Nucleus accumbens (tissue), 56 donors: ENCODE measurements at places on chromosomes 5 and 9.

DNA sequence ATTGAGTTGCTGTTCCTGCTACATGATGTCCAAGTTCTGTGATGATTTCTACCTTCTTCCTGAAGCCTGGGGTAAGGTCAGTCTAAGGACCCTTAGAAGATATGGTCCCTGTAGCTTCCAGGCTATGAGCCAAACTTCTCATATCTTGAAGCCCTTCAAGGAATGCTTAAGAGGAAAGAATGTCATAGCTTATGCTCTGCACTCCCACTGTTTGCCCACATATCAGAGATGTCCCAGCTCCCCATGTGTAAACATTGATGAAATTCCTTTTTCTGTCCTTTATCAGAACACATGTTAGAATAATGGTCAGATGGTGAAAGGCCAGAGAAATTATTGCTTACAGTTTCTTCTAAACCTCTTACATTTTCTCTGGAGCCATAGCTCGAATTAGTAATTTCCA lies 41.4 kb upstream of the RUSC2 start:
- no peak for DNase-seq

GRCh38 chr5:113527746-113528145 lies 14.3 kb downstream of the YTHDC2 start:
- no peak for DNase-seq

- no peak for DNase-seq
These were observed 110.0 kb downstream of the PAX5 start for GRCh38 chr9:36924071-36924470.

DNA sequence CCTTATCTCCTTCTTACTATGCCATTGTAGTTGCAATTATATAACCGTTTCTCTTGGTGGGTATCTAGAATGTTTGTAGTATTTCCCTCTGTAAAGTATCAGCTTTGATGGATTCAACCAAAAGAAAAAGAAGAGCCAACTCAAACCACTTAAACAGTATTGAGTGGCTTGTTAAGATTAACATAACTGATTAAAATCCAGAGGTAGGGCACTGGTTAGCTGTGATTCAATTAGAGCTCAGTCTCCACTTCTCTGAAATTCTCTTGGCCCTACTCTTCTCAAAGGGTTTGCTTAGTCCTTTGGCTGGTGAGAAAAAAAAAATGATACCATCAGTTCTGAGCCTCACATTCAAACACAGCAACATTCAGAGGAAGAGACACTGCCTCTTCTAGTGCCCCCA lies 37.0 kb downstream of the TYRP1 start:
- DNase-seq: no peak

DNA sequence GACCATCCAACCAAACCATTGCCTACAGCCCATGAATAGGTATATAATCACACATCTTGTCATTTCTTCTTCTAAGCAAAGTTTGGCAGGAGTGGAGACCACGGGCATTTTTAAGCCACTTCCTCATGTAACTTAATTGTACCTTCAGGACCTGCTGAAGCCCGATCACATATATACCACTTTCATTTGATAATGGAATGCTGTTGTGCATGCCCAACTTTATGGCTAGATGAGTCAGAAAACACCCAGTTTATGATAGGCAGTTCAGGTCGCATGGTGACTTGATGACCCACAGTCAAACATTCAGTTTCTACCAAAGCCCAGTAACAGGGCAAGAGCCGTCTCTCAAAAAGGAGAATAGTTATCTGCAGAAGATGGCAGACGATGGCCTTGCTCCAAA lies 2295.0 kb upstream of the ACO1 start:
- no peak for DNase-seq

DNA sequence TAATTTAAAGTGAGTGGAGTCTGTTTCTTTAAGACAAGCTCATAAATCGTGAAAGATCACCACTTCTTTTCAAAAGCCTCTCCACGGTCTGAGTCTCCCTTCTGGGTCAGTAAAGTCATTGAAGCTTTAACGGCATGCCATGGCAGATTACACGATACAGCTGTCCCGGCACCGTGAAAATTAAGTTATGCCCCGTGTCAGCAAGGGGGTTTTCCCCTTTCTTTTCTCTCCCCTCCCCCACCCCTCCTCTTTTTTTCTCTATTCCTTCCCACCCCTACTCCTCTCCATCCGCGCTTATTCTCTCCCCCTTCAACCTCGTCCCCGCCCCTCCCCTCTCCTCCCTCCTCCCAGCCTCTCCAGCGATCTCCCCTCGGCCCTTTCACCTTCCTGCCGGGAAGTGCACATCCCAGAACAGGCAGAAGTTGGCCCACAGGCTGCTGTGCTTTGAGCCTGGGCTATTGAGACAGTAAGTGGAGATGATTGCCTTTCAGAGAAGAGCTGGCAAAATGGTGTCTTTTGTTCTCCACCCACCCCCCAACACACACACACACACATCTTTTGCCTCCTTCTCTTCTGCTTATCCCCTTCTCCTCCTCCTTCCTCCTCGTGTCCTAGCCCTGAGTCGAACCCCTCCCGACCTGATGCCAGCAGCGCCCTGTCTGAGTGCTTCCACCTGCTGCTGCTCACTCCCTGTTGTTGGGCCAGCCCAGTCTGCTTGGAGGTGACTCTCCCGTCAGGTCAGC lies 44.1 kb downstream of the GAS1 start:
- no peak for DNase-seq

DNA sequence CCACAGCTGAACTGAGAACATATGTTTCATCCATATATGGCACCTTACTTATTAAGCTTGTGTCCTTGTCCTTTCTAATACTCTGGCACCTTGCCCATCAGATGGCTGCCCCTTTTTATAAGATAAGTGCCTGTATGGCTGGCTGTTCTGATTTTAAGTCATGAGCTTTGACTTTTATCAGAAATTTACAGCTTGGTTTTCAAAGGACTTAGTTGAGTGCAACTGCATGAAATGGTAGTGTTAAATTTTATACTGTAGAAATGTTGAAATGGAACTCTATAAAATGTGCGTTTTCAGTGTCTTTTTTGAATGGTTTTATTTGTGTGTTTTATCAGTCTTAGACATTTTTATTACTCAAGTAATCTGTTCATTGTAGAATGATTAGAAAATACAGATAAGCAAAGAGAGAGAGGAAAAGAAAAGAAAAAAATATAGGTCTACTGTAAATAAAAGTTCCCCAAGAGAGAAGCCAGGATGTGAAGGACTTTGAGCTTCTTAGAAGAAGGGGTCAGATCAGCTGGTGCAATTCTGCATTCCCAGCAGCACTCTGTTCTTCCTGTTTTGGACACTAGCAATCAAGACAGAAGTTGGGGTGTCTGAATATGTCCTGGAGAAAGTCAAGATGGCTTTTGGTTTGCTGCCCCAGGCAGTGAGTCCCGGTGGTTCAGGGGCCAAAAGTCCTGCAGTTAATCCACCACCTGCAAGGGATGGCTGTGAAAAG lies 38.9 kb downstream of the ARHGAP26 start:
- DNase-seq: no peak

DNA sequence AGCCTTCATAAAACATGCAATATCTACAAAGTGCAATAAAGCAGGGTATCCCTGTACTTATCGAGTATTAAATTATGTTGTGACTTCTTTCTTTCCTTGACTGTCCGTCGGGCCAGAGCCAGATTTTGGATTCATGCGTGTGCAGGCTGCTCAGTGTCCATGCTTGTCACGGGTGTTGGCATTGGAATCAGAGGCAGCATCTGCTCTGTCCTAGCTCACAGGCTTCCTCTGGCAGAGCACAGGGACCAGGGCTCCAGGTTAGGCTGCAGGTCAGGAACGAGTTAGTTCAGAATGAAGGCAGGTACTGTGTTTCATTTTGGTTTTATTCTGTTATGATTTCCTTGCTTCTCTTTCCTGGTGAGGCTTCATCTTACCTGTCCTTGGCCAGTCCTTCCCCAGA lies 249.8 kb downstream of the AUH start:
- no peak for DNase-seq

DNA sequence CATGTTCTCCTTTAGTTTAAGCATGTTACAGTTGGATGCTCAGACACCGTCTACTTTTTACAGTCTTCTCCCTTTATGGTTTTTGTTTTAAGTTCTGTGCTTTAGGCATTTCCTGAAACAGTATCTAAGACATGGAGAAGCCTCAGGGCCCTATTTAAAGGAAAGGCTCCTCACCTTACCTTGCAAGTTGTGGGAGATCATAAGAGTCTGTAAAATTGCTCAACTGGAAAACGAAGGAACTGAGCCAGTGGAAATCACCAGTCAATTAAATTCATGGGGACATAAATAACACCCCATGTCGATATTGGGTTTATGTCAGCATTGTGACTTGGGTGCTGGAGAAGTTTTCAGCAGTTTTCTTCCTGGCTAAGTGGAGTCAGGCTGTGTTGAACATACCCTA lies 239.2 kb downstream of the KIF4B start:
- DNase-seq: no peak

DNA sequence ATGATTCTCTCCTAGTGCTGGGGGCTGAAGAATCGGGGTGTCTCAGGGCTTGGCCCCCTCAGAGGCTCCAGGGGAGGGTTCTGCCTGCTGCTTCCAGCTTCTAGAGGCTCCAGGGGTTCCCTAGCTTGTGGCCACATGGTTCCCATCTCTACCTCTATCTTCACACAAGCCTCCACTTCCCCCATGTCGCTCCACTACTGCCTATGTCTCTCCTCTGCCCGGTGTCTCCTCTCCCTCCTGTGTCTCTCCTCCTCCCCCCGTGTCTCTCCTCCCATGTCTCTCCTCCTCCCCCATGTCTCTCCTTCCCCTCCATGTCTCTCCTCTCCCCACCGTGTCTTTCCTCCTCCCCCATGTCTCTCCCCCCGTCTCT lies 12.2 kb upstream of the RNU6ATAC start:
- no peak for DNase-seq

- no peak for DNase-seq
These were observed 290.2 kb upstream of the RGMB start for GRCh38 chr5:98483301-98483685.
